AG09309 (cell line): ENCODE measurements at places on chromosomes 4 and X.

GRCh38 chr4:113692809-113693411 lies 68.6 kb downstream of the CAMK2D start:
- peak; percentile 87 for DNase-seq

DNA sequence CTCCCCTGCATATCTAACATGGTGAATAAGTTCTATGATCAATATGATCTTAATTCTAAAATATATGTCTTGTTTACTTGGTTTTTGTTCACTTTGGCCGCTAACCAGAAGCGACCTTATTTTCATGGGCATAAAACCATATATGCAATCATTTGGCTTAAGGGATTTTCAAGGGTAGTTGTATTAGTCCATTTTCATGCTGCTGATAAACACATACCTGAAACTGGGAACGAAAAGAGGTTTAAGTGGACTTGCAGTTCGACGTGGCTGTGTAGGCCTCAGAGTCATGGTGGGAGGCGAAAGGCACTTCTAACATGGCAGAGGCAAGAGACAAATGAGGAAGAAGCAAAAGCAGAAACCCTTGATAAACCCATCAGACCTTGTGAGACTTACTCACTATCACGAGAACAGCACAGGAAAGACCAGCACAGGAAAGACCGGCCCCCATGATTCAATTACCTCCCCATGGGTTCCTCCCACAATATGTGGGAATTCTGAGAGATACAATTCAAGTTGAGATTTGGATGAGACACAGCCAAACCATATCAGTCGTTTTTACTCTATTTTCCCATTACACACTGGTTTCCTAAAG lies 114.3 kb upstream of the CPEB2 start:
- DNase-seq, result no peak

DNA sequence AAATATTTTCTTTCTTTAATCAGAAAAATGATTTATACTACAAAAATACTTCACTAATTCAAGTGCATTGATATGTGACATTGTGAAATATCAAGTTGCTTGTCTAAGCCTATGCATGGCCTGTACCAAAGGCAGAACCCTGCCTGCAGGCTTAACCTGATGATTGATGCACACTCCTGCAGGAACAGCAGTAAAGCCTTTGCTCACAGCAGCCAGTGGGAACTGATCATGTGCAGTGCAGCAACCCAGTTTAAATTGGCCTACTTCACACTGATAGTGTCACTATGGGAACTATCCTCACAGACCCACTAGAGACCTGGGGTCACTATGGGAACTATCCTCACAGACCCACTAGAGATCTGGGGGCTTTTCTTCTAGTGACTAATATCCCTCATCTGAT lies 603.8 kb downstream of the RAPGEF2 start:
- DNase-seq, result no peak

- DNase-seq, result no peak
Observed at GRCh38 chrX:120087289-120088017, 10.0 kb upstream of the RHOXF2B start.

DNA sequence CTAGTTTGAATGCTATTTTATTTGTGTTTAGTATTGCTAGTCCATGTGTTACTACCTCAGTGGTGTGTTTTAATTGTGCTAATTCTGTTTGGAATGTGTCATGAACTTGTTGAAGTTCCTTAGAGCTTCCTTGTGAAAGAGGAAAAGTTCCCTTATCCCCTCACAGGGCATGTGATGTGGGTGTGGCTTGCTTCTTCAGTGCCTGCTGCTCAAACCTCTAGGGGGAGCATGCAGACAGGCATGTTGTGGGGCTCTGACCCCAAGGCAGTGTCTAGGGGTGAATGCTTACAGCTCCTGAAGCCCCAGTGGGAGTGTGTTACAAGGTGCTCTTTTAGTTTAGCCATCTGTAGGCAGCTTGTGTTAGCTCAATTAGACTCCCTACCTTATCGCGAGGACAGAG lies 86.5 kb downstream of the MAGED4 start:
- DNase-seq, result no peak

- DNase-seq, result no peak
Observed at GRCh38 chrX:30572004-30572403, 5.6 kb downstream of the TASL start.

- DNase-seq, result no peak
Observed at GRCh38 chrX:138691186-138691585, 20.3 kb downstream of the FGF13 start.

GRCh38 chr4:55725057-55725456 lies 89.0 kb upstream of the NMU start:
- no peak for DNase-seq

- DNase-seq, result no peak
Observed at GRCh38 chr4:121953860-121954259, 2.0 kb upstream of the TRPC3 start.

- DNase-seq, result no peak
Observed at GRCh38 chrX:50827996-50828395, 14.0 kb upstream of the SHROOM4 start.

GRCh38 chr4:24849756-24850155 lies 54.4 kb downstream of the SOD3 start:
- no peak for DNase-seq

- DNase-seq, result no peak
Observed at GRCh38 chr4:126238013-126238412, 923.3 kb downstream of the FAT4 start.

DNA sequence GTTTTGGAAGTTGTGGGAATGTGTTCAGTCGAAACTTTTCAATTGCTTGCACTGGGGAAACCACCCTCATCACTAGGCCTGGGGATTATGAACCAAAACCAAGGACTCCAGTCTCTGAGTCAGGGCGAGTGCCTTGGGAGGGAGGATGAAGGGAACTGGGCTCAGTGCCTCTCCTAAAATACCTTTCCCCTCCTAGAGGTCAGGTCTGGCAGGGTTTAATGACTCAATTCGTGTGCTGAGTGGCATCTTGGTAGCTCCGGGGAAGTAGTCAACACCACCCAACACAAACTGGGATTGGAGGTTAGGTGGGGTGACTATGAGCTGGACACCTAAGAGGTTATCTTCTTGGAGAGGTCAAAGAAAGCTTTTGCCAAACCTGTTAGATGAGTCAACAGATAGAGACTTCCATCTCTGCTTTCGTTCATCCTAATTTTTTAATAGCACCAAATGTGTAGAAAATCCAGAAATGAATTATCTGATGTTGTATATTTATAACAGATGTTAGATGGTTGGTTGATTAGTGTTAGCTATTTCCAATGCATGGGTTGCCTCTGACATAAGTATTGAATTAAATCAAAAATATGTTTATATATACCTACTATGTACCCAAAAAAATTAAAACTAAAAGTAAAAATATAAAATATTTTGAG lies 202.8 kb downstream of the SHROOM3 start:
- peak; percentile 57 for DNase-seq

- DNase-seq, result no peak
Observed at GRCh38 chrX:30533835-30534234, 43.7 kb downstream of the TASL start.

GRCh38 chr4:184792950-184793555 lies 32.7 kb downstream of the ACSL1 start:
- DNase-seq, result peak; percentile 84

GRCh38 chrX:100830143-100830542 lies 10.0 kb downstream of the CSTF2 start:
- no peak for DNase-seq

GRCh38 chrX:106927700-106928099 lies 7.5 kb downstream of the CLDN2 start:
- no peak for DNase-seq

- DNase-seq, result no peak
Observed at GRCh38 chr4:115489279-115489678, 375.9 kb upstream of the NDST4 start.

DNA sequence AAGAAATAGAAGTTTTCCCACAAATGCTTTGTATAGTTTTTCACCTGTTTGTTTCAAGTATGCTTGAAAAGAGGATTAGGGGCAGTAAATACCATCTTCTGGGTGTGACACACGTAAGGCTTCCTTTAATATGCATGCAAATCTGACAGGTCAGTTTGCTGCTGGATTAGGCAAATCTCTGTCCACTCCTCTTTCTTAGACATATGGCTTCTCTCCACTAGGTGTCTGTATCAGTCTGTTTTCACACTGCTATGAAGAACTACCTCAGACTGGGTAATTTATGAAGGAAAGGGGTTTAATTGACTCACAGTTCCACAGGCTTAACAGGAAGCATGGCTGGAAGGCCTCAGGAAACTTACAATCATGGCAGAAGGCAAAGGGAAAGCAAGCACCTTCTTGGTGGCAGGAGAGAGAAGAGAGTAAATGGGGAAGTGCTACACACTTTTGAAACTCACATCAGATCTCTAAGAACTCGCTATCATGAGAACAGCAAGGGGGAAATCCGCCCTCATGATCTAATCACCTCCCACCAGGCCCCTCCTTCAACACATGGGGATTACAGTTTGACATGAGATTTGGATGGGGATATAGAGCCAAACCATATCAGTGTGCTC lies 66.9 kb downstream of the TAB3 start:
- no peak for DNase-seq

DNA sequence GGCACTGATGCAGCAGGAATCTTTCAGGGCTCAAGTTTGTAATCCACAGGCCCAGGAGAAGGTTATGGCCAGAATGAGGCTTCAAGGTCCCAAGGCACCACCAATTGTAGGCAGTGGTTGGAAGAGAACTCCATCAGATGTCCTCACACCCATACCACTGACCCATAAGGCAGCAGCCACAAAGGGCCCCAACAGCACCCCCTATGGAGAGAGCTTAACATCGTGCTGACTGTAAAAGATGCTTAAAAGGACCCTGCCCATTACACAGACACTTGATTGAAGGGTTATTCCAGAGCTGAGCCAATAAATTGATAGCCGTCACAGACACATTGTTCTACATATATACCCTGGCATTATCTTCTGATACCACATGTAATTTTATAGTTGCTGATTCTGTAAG lies 113.7 kb downstream of the SOWAHB start:
- DNase-seq, result no peak

DNA sequence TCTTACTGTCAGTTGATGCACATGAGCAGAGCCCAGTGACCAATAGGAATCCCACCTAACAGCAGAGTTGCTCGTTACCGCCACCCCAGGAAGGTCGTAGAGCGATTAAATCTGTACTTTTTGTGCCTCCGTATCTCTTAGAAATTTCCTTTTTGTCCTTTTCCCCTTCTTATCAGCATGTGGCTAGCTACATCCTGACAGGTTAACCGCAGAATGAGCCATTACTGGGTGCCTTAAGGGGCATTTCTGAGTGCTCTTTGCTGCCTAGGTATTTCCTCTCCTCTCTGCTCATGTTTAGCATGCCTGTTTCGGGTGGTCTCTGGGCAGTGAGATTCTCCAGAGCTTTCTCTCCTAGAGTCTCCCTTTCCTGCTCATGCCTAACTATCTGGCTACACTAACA lies 530.5 kb downstream of the FAM133A start:
- DNase-seq, result no peak

- DNase-seq, result no peak
Observed at GRCh38 chrX:72015383-72015782, 104.7 kb downstream of the NHSL2 start.

DNA sequence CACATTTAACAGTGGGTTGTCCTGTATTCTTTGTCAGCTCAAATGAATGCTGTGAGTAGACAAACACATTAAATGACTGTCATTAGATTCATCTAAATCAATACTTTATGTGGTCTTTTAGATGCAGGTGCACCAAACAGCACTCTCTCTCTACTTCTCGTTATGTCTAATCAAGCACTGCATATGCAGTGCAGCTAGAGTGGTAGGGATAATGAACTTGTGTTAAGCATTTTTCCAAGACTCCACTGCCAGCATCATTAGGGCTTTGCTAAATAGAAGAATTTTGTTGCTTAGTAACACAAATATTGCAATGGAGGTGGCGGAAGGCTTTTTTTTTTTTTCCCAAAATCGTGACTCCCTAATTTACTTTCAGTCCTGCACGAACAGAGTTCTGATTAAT lies 447.0 kb upstream of the GALNT7 start:
- DNase-seq, result no peak

DNA sequence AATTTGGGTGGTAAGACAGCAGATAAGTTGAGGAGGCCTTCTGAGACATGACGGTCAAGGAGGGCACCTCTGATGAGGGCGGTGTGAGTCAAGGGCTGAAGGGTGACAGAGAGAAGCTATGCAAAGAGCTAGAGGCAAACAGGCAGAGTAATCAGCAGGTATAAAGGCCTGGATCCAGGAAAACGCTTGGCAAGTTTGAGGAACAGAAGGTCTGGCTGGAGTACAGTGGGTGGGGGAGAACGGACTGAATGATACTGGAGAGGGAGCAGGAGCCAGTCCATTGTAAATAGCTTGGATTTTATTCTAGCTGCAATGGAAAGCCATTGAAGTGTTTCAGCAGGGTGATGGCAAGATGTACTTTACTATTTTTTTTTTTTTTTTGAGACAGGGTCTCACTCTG lies 39.3 kb downstream of the RAB33B start:
- DNase-seq, result no peak

- DNase-seq, result no peak
Observed at GRCh38 chr4:90012918-90013317, 114.3 kb upstream of the CCSER1 start.
